ENCODE measurements at places on chromosomes 5 and 9.

DNA sequence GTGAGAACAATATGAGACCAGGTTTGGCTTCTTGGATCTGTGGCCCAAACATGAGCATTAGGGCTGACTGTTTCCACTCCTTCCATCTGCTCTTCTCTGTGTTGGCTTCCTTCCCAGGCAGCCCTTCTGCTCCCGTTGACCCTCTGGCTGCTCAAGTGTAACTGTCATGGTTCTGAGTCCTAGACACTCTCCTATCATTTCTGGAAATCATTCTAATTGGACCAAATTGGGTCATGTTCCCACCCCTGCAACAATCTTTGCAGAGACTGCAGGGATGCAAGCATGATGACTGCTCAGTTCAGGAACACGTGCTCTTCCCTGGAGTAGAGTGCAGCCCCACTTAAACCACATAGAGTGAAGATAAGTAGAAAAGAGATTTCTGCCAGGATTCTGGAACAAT lies 741.4 kb downstream of the TAF11L14 start:
- no peak for DNase-seq

DNA sequence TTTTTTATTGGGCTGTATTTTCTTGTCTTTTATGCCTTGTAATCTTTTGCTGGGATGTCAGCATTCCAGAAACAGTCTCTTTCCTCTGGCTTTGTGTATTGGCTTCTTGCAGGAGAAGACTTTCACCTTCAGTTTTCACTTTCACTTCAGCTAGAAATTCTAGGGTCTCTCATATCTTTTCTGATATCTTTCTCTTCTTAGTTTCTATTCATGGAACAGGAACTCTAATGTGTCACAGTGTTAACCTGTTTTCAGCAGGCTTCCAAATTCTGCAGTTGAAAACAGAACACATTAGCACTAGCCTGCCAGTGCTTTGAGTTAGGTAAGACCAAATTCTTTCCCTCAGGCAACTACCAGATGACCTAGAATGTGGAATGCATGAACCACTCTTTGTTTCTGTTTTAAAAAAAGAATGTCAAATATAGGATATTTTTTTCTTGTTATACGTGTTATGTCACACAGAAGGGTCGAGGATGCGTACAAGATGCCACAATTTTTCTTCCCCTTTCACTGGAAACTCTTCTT lies 164.7 kb downstream of the TUSC1 start:
- DNase-seq: no peak

- no peak for DNase-seq
Observed at GRCh38 chr5:92942762-92943161, 638.3 kb downstream of the NR2F1-AS1 start.

GRCh38 chr5:36573438-36573837 lies 33.0 kb upstream of the SLC1A3 start:
- DNase-seq: no peak

- no peak for DNase-seq
Observed at GRCh38 chr5:72523960-72524582, 16.9 kb upstream of the ZNF366 start.

- no peak for DNase-seq
Observed at GRCh38 chr5:157263496-157264090, 2.3 kb upstream of the CYFIP2 start.

GRCh38 chr5:150641006-150641570 lies 628 bp downstream of the SYNPO start:
- DNase-seq: no peak

GRCh38 chr9:137411260-137411644 lies 11.7 kb downstream of the EXD3 start:
- no peak for DNase-seq

- DNase-seq: no peak
Observed at GRCh38 chr9:86876621-86877196, 70.6 kb downstream of the GAS1 start.

DNA sequence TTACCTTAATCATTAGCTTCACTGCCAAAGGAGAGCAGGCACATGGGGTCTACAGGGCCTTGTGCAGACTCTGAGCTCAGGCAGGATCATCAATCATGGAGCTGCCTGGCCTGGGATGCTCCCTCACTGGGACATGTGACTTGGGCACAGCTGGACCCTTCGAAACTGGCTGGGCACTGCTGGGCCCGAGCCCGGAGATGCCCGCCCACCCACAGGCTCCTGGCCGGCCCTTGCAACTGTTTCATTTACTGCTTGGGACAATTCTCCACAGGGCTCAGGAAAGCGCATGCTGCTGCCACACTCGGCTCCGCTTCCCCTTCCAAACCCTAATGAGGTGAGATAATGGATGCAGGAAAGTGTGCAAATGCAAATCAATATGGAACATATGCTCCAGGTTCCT lies 387.5 kb downstream of the TRIM36 start:
- DNase-seq: no peak

- no peak for DNase-seq
Observed at GRCh38 chr5:134902071-134902801, 2.7 kb upstream of the PCBD2 start.

DNA sequence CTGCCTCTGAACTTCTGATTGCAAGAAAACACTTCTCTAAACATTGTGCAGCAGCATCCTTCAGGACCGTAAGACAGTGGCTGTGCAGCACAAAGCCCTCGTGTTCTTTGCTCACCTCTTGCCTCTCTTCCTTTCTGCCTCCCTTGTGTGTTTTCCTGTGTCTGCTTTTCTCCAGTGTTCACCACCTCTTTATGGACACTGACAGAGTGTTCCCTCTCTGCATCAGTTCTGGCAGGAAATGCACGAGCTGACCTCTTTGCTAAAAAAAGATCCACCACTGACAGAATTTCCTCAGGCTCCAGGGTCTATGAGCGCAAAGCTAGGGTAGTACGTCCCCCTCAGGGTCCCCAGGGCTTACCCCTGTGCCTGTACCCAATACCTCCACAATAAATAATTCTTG lies 74.3 kb downstream of the C5orf15 start:
- DNase-seq: no peak

GRCh38 chr5:154520861-154521453 lies 42.9 kb upstream of the HAND1 start:
- DNase-seq: no peak

DNA sequence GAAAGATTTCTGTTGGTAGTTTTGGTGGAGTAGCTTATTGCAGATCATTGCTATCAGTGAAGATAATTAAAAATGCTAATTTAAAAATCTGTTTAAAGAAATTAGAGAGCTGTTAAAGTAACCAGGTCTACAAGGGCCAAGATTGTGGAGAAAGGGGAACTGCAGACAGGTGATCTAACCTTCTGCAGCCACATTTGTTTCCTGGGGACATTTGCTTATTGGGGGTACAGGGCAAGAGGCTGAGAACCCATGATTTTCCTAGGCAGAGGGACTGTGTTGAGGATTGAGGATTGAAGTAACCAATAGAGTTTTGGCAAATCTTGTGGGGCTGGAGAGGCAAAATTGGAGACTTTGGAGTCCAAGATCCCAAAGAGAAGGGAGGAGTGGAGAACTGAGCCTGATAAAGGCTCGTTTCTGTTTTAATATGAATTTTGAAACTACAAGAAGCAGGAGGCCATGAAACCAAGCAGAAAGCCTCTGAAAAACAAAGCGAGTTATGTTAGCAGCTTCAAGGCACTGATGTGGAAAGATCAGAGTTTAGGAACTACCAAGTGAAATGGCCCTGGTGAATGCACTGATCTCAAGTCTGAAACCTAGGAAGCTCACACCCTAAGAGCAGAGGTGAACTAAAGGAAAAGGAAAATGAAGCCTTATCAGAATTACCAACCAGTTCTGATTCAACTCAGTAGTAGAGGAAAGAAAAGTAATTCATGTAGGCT lies 219.8 kb upstream of the C9orf72 start:
- DNase-seq: no peak

GRCh38 chr5:118467103-118467502 lies 521.2 kb downstream of the DTWD2 start:
- no peak for DNase-seq

- no peak for DNase-seq
Observed at GRCh38 chr5:124981901-124982300, 235.5 kb upstream of the ZNF608 start.

GRCh38 chr9:133600739-133601138 lies 8.4 kb downstream of the FAM163B start:
- no peak for DNase-seq

DNA sequence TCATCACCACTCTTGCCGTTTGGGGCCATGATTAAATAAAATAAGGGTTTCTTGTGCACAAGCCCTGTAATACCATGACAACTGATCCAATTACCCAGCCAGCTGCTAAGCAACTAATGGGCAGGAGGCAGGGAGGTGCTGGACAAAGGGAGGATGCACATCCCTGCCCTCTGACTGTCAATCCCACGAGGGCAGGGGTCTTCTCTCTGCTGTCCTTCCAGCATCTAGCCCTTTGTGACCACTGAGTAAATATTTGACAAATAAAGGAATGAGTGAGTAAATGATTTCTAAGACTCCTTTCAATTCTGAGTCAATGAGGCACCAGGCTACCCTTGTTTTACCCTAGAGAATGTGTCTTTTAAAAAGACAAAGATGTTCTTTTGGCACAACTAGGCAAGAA lies 247.1 kb downstream of the SYK start:
- no peak for DNase-seq

DNA sequence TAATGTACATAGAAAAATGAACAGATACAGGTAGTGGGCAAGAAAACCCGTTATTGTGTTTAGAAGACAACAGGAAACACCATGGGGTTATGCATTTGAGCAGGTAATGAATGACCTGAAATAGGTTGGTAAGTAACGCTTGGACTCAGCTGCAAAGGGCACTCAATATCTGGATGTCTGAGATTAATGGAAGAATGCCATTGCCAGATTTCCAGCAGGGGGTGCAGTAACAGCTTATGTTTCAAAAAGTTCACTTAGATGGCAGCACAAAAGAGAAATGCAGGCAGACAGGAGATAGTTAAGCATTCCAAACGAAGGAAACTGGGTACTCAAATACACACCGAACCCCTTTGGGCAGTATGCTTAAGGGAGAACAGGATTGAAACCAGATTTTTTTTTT lies 285.5 kb upstream of the VLDLR start:
- no peak for DNase-seq

GRCh38 chr9:28166179-28166578 lies 592.9 kb upstream of the C9orf72 start:
- DNase-seq: no peak

DNA sequence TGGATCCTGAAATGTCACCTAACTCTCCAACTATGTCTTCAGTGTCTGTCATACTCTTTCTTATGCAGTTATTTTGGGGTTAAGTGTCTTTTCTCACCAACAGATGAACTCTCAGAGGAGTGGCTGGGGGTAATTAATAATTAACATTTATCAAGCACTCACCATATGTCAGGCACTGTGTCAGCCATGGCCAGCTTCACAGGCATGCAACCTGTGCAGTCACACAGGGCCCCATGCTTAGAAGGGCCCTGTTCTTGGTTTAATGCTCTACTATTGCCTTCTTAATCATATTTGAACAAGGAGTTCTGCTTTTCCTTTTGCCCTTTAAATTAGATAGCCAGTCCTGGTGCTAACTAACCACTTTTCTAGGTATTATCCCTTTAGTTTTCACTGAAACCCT lies 3.4 kb upstream of the GRPEL2 start:
- DNase-seq: no peak

DNA sequence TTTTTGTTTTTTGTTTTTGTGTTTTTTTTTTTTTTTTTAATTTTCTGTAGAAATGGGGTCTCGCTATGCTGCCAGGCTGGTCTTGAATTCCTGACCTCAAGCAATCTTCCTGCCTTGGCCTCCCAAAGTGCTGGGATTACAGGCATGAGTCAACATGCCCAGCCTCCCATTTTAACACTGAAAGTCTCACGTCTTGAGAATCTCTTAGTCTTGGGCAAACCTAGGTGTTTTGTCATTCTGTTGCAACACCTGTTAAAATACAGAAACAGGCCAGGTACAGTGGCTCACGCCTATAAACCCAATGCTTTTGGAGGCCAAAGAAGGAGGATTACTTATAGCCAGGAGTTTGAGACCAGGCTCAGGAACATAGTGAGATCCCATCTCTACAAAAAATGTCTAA lies 599.0 kb downstream of the TLR4 start:
- no peak for DNase-seq

DNA sequence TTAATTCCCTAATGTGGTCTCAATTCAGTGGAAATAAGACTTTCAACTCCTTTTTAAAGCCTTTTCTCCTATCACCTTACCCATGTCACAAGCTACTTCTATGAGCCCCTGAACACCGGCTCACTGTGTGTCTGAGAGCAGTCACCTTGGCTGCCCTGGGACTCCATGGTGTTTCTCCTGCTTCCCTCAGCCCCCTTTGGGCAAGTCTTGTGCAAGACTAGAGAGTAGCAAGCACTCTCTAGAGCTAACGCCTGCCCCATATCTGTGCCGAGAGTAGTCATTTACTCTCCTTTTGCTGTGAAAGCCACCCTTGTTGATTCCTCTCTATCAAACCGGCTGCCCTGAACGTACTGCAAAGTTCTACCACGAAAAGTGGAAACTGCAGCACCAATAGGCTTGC lies 77.9 kb upstream of the DAB2 start:
- DNase-seq: no peak

DNA sequence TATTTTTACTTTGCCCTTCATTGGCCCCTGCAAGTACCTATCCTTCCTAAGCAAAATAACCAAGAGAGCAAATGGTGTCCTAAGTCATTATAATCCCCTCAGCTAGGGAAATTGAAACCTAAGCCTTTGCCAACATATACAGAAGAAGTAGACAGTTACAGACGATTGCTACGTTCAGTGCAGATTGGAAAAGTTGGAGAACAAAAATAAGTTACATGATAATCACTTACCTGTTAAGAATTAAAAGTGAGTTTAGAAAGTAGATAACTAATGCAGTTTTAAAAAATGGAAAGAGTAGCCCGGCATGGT lies 244.8 kb downstream of the MPDZ start:
- no peak for DNase-seq

DNA sequence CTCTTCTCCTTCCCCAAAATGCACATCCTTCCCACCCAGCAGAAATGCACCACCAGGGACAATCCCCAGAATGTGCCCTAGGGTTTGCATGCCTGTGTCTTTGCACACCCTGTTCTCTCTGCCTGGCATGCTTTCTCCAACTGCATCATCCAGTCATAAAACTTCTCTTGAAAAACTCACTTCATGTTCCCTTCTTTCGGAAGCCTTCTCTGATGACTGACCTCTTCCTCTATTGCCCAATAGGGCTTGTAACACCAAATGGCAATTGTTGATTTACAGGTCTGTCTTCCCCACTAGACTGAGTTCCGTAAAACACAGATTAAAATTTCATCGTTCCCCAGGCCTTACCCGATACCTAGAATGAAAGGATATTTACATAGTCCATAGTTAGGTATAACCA lies 83.1 kb upstream of the SPOCK1 start:
- DNase-seq: no peak

GRCh38 chr5:99102073-99102697 lies 173.4 kb upstream of the CHD1 start:
- no peak for DNase-seq

DNA sequence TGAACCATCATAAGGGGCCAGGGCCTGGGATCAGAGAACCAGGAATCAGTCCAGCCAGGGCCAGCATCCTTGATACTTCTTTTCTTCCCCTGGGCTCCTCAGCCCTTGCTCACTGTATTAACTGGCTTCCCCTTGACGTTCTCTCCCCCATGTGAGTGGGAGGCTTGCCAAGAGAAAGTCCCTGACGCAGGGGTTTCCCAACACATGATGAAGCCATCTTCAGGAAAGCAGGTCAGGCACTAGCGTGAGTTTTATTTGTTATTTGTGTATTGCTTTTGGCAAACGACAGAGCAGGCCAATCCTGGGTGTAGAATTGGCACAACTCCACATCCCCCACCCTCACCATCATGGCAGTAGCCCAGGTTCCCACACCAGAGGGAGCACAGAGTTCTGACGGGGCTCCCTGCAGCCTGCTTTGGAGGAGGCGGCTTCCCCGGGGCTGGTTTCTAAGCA lies 165.5 kb upstream of the NFIL3 start:
- DNase-seq: no peak

Data from NCI-H1436 treated with DMSO at 0.1 percent for 48 hours (cell line).